ENCODE measurements at places on chromosomes 3 and 15. TPM values are rescaled to one million over a fixed set of nuclear protein-coding genes. Genes with fewer than 3 reads are reported as not detected.

DNA sequence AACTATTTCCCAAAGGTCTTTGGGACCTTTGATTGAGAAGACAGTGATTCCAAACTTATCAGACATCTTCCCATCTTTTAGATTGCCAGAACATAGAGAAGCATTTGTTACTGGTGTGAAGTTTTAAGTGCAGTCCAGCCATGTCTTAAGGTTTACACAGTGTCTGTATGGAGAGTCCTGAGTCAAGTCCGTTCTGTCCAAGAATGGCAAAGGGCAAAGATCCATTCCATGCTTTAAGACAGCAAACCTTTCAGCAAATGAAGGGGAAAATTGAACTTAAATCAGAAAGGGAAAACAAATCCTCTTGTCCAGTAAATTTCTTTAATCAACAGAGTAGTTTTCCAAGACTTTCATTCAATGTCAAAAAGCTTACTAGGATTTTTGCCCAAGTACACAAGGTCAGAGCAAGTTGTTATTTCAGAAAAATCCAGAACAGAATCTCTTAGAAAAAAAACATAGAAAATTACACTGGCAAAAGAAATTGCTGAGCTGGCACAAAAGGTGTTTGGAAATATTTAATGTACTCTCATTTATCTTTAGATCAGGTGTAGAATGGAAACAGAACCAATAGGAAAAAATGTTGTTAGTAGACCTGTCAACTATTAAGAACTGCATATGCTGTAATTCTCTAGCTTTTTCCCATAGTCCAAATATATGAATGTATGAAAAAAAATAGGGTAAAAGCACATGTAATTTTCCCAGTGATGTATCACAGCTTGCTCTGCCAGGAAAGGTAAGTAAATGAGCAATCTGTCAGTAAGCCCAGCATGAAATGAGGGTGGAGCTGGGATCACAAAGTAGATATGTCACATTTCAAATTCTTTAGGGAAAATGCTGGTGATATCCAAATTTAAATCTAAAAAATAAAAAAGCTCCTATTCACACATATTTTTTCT, 1099.9 kb downstream of the TUSC7 start:
- no peak for DNase-seq

GRCh38 chr15:99537344-99537743, 28.4 kb upstream of the MEF2A start:
- DNase-seq, result peak; percentile 35

The TMCO5A gene
- total RNA-seq, result not detected

- DNase-seq, result no peak
Observed at GRCh38 chr3:150059729-150060128, 89.0 kb upstream of the PFN2 start.

The NR2E3 gene
- total RNA-seq, result 0.69 TPM

The SLC28A2 gene
- total RNA-seq, result not detected

GRCh38 chr3:98532275-98532637, 478 bp downstream of the GPR15 start:
- no peak for DNase-seq

GRCh38 chr3:197002701-197003454, 26.7 kb downstream of the MELTF start:
- peak; percentile 79 for DNase-seq

- DNase-seq, result no peak
Observed at GRCh38 chr15:84033793-84034553, 201.6 kb upstream of the GOLGA6L4 start.

- no peak for DNase-seq
Observed at GRCh38 chr3:167716920-167717319, 17.8 kb downstream of the PDCD10 start.

DNA sequence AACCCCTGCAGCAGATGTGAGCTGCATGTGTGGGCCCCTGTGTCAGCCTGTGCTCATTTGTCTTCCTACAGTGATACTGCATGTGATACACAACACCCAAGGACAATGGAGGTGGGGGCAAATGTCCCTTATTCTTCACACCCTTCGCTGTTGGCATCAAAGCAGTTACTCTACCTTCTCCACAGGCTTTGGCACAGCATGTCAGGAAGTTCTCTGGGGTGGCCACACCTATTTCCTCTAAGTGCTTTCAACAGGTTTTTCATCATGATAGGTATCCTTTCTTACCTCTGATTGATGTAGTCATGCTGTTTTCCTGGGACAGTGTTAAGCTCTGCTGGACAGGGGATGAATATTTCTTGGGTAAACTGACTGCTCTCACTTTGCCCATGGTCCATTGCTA, 29.5 kb downstream of the ZNF662 start:
- no peak for DNase-seq

DNA sequence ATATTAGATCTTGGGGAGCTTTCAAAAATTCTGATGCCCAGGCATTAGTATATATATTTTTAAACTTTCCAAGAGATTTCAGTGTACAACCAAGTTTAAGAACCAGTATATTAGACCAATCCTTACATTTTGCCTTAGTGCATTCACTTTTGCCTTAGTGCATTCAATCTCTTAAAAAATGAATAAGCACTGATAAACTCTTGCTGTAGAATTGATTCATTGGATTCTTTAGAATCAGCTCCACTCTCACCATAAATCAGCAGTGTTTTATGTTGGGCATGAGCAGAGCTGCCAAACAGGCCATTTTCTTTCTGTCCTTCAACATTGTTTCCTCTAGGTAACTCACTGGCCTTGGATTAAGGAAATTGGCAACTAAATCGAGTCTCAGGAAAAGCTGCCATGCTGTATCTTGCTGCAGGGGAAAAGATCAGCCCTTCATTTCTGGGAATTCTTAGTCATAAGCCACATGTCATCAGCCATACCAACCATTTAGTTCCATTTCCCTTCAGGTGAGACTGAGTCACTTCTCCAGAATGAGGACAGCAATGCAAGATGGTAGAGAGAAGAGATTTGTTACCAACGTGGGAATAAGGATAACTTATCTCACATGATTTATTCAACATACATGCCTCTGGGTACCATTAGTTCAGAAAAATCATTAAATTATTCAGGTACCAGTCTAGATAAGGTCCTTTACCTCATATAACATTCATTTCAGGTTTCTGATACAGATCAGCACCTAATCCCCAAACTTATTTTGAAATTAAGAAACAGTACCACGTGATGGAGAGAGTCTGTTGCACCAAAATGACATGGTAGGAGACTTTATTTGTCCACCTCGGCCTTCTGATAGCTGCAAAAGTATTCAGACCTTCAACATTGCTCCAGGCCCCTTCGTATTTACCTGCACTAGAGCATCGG, 192.5 kb downstream of the P3H2 start:
- DNase-seq, result no peak

- DNase-seq, result no peak
Observed at GRCh38 chr3:99624496-99625236, 13.7 kb upstream of the COL8A1 start.

The GATM gene
- total RNA-seq, result 51.2 TPM

The MED12L gene
- total RNA-seq, result 7.8 TPM

DNA sequence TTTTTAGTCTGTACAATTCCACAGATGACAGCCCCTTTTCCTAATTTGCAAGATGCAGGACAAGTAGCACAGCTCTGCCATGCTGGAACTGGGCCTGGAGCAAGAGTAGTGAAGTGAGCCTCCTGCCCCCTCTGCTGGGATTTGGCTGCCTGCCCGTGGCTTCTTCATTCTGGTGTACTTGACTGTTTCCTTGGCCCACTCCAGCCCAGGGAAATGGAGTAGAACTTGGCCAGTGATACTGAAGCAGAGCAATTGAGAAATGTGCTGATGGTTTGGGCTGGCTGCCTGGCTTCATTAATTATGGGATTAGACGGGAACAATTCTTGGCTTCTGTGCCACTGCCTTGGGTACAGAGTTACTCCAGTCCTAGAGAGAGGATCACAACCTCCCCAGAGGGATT, 2.8 kb downstream of the GPD1L start:
- no peak for DNase-seq

- DNase-seq, result no peak
Observed at GRCh38 chr15:55907797-55908196, 85.6 kb downstream of the NEDD4 start.

GRCh38 chr3:15297608-15298350, 34.6 kb downstream of the SH3BP5 start:
- DNase-seq, result no peak

DNA sequence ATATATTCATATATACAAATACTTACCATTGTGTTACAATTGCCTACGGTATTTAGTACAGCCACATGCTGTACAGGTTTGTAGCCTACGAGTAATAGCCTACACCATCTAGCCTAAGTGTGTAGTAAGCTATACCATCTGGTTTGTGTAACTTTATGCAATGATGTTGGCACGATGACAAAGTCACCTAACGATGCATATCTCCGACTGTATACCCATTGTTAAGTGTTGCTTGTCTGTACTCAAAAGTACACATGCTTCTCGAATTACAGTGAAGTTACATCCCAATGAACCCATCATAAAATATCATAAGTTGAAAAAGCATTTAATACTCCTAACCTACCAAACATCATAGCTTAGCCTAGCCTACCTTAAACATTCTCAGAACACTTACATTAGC, 327.1 kb downstream of the KBTBD8 start:
- no peak for DNase-seq

The PLA1A gene
- not detected for total RNA-seq
